ENCODE measurements at places on chromosomes 1 and 21.

GRCh38 chr1:61315011-61315410 lies 232.7 kb downstream of the NFIA start:
- DNase-seq, result no peak

DNA sequence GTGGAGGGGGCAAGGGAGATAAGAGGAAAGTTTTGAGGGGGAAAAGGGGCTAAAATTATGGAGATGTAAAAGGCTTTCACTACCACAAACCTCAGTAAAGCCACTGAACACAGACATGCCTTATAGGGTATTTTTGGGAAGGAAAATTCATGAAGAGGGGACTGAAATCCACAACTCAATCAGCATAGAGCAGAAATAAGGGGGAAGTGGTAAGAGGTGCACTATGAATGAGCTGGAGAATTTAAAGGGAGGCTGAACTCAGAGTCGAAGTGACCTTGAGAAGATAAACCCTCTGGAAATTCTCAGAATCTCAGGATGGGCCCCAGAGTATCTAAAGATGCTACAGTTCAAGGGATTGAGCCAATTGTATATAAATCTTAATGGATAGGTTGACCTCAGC lies 15.3 kb downstream of the RHEX start:
- no peak for DNase-seq

- DNase-seq, result no peak
Observed at GRCh38 chr1:154578058-154578418, 10.5 kb downstream of the CHRNB2 start.

- no peak for DNase-seq
Observed at GRCh38 chr21:22925032-22925431, 1926.8 kb downstream of the NCAM2 start.

DNA sequence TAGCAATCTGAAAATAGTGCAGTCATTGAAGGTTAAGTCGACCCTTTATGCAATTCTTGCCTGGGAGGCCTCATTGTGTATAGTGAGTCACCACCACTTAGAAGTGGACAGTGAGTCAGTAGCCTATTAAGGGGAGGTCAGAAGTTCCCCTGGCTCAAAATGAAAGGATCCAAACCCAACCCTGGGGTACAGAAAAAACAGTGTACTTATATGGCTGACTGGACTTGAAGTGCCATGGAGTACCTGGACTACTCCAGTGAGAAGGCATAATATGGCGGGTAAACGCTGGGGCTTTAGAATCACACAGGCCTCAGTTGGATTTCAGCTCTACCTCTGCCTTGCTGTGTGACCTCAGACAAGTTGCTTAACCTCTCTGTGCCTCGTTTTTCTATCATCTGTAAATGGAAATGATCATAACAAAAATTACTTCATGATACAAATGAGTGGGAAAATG lies 2.2 kb upstream of the BCL9 start:
- no peak for DNase-seq

DNA sequence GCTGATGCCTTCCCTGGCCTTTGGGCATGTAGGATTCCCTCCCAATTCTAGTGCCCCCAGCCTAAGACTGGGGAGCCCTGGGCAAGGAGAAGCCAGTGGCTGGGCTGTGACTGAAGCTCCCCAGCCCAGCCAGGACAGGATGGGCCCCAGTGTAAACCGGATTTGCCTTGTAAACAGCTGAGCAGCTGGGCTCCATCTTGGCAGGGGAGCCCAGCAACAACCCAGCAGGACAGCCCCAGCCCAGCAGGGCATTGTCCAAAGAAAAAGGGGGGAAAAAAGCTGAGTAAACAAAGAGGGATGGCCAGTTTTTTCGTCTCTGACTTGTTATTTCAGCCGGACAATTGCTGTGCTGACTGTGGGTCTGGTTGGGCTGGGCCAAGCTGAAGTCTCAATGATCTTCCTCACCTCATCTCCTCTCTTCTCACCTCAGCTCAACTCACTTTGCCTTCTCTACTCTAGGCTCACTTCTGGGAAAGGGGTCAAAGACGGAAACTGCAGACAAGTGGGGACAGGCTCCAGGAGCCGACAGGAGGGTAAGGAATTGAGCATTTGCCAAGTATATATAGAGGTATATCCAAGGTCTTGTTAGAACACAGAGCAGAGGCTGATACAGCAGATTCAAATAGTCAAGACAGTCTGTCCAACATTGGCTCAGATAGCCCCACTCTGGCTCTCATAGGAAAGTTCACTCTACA lies 97.7 kb downstream of the TMEM53 start:
- no peak for DNase-seq

GRCh38 chr1:203424285-203424684 lies 51.3 kb upstream of the PRELP start:
- no peak for DNase-seq

DNA sequence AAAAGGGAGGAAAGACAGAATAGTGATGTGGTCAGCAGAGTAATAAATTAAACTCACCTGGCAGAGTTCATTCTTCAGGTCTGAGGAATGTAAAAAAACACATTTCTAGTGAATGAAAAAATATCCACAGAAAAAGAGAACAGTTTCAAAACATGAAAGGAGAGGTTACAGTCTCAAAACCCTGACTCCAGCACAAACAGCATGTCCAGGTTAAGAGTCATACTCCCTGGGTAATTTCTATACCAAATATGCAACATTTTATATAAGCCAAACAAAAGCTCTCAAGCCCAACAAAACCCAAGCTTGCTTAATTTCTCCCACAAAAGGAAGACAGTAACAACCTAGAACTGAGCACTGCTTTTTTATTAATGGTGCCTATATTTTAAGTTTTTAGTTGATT lies 173.0 kb downstream of the NTMT2 start:
- no peak for DNase-seq

- DNase-seq, result no peak
Observed at GRCh38 chr1:168708698-168709404, 20.2 kb downstream of the DPT start.

- no peak for DNase-seq
Observed at GRCh38 chr1:59601811-59602210, 212.9 kb upstream of the HOOK1 start.

GRCh38 chr1:29706936-29707335 lies 470.6 kb downstream of the PTPRU start:
- no peak for DNase-seq

DNA sequence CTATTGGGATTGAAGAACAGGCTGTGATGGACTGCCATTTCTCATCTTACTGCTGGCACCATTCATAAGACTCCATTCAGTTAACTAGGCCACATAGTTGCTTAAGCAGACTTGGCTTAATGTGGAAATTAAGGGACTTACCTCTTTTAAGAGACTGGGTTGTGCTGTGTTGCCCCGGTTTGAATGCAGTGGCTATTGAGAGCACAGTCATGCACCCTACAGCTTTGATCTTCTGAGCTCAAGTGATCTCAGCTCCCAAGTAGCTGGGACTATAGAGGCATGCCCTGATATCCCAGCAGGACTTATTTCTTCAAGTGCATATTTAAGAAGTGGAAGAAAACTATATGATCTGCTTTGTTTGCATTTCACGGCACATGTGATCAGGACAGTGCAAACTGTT lies 181.1 kb downstream of the RASAL2 start:
- DNase-seq, result no peak

GRCh38 chr1:46484783-46485490 lies 4.7 kb upstream of the DMBX1 start:
- no peak for DNase-seq

DNA sequence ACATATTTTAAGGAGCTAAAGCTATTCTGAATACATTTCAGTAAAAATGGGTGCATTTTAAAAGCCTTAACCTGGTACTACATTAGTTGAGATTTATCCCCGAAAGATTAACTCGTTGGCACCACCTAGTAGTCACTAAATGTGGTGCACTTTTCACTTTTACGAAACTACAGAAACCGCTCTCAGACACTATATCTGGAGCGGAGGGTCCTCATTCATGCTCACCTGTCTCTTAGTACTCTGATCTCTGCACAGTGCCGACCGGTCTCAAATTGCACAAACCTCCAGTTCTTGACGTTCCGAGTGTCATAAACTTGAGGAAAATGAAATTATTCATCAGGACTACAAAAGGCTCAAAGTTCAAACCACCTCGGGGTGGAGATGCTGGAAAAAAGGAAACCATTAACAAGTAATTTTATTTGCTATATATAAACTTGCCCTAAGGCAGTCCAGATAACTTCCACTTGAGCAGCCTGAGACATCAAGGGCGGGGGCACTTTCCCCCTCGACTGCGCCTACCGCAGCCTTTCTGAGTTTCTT lies 722 bp downstream of the LZIC start:
- DNase-seq, result no peak

- no peak for DNase-seq
Observed at GRCh38 chr1:64920941-64921589, 45.3 kb downstream of the JAK1 start.

DNA sequence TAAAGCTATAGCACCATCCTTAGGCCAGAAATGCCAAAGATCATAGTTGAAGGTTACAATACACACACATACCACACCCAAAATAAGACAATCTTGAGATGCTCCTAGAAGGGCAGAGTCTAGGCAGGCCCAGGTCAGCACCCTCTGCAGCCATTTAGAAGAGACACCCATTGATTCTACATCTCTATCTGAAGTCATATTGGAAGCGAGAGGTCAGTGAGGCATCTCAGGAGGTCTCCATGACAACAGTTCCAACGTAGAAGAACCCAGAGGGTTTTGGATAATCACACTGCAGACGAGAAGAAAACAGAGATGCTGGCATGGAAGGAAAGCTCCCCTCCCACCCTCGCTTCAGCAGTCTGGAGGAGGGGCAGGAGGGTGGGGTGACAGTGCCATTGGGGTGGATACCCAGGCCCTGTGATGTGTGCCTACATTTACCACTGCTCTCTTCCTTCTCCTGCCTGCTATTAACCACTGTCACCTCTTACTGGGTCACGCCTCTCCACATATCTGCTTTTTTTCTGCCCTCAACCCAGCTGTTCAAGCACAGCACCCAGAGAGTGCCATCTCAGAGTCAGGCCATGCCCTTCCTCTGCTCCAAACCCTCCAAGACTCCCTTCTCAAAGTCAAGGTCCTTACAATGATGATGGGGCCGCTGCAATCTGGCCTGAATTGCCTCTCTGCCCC lies 6.2 kb downstream of the TMCO4 start:
- no peak for DNase-seq

DNA sequence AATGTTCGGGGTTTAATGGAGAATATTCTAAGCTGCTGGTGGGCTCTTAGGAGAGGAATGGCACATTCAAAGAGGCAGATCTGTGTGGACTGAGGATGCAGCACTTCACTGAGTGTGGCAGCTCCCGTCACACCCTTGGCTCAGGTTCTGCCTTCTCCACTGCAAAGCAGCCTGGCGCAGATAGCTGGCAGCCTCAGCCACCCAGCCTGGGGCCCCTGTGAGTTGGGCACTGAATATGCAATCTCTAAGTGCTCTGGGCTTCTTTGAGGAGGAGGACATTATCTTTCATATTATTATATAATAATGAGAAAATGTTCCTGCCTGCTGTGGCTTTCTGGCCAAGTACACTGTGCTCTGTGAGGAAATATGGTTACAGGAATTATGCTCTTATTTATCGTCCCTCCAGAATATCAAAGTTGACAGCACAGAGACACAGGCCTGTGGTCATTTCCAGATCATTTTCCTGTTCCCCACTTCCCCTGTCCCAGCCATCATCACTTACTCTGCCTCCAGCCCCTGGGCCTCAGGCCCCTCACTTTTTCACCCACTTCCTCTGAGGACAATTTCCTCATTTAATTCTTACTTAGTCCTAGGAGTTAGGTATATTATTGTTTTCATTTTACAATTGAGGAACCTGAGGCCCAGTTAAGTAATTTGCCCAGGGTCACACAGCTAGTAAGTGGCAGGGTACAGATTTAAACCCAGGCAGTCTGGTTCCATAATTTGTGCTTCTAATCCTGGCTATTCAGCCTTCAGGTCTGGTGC lies 53.6 kb downstream of the MAB21L3 start:
- DNase-seq, result no peak

GRCh38 chr1:246106342-246106763 lies 400.7 kb downstream of the SMYD3 start:
- no peak for DNase-seq

GRCh38 chr1:208778417-208778816 lies 534.2 kb upstream of the PLXNA2 start:
- DNase-seq, result no peak

GRCh38 chr21:39238275-39238674 lies 55.0 kb upstream of the PSMG1 start:
- no peak for DNase-seq

DNA sequence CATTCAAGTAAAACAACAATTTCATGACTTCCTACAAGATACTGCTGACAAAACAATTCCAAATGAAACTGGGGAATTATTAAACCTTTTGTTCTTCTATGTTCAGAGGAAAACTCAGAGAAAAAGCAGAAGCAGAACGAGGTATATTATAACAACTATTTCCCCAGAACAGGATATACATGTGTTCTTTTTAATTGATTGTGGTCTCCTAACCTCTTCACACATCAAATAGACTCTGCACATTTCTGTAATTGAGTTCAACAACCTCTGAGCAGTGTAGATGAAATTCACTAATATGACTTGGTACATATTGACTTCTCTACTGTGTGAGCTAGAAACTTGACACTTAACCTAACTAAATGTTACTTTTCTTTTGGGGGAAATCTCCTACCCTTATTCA lies 584.2 kb downstream of the NEGR1 start:
- DNase-seq, result no peak

DNA sequence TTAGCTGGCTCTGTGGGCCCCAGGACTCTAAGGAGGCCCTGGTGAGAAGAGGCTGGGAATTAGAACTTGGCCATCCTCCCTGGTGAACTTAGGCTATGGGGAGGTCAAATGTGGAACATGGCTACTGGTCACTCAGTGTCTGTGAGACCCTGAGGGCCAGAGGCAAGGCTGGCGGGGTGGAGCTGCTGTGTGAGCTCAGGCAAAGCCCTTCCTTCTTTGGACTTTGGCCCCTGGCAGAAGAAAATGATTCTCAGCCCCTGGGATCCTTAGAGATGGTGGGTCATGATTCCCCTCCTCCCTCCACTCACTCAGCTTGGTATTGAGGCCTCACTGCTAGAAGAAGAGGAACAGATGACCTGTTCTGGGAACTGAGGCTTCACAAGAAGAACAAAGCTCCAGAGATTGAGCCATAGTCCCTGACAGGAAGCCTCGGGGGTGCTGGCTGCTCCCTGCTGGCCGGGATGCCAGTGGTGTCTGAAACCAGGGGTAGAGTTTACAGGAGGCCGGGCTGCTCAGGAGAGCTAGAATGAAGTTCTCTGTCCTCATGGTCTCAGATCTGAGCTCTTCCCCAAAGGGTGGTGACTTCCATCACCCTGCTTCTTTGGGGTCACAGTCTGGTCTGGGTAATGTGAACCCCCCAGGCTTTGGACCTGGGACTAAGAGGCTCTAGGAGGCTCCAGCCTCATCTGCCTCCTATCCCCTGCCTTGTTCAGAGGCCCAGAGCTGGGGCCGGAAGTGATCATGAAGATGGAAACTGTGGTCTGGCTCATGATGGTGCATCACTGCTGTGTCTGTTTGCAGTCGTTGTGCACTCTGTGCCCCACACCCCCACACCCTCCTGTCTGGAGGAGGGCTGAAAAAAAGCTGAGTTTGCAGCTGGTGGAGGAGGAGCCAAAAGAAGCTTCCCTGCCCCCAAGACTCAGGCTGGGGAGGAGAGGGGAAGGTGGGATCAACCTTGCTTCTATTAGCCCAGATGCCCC lies 905 bp downstream of the BTBD19 start:
- DNase-seq, result peak; percentile 73
